Skeletal muscle tissue (tissue), 5 donors: ENCODE measurements at places on chromosomes 16 and 17. TPM values are rescaled to one million over a fixed set of nuclear protein-coding genes. Genes with fewer than 3 reads are reported as not detected.

GLP2R gene
- total RNA-seq = not detected

RHBDF1 gene
- total RNA-seq = 19.8 TPM

KCNH4 gene
- total RNA-seq = not detected

ARHGAP44 gene
- total RNA-seq = 3.7 TPM

KRT17 gene
- 2.1 TPM for total RNA-seq

GFAP gene
- total RNA-seq = 2.1 TPM

FTSJ3 gene
- total RNA-seq = 62.6 TPM

GP1BA gene
- under 0.01 TPM for total RNA-seq

OTOP2 gene
- total RNA-seq = not detected

CTRB2 gene
- not detected for total RNA-seq

TBC1D28 gene
- not detected for total RNA-seq

NPTX1 gene
- total RNA-seq = 1.0 TPM

IL17C gene
- not detected for total RNA-seq

VAT1L gene
- 5.2 TPM for total RNA-seq

CLCN7 gene
- total RNA-seq = 31.8 TPM

NDE1 gene
- 12.5 TPM for total RNA-seq

ACSM2A gene
- total RNA-seq = not detected

WNT9B gene
- not detected for total RNA-seq

MPHOSPH6 gene
- 6.3 TPM for total RNA-seq

CDR2L gene
- total RNA-seq = 2.6 TPM

DOC2A gene
- total RNA-seq = 0.52 TPM

ATP2A3 gene
- 3.7 TPM for total RNA-seq

CHST5 gene
- not detected for total RNA-seq

HOXB13 gene
- total RNA-seq = not detected
